Suppressor macrophage treated with lipopolysaccharide for 4 hours (primary cell): ENCODE measurements at places on chromosomes 1 and 21.

DNA sequence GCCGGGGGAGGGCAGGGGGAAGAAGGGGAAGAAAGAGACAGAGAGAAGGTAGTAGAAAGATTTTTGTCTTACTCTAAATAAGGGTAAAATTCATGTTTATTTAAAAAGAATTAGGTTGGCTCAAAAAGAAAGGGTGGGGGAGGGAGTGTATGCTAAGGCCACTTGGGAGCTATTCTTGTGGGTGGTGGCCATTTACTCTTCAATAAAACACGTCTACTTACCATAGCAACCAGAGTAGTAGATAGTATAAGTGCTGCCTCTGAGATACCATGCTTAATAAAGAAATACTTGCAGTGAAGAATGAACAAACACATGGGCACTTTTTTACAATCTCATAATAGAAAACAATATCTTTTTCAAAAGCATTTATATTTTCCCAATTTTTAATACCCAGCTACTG lies 538.1 kb upstream of the PTBP2 start:
- no peak for DNase-seq

- no peak for DNase-seq
Measured at GRCh38 chr1:143652744-143653428, 318.9 kb downstream of the FAM72C start.

GRCh38 chr1:233113009-233113879 lies 162.8 kb downstream of the NTPCR start:
- DNase-seq, result peak; percentile 97

DNA sequence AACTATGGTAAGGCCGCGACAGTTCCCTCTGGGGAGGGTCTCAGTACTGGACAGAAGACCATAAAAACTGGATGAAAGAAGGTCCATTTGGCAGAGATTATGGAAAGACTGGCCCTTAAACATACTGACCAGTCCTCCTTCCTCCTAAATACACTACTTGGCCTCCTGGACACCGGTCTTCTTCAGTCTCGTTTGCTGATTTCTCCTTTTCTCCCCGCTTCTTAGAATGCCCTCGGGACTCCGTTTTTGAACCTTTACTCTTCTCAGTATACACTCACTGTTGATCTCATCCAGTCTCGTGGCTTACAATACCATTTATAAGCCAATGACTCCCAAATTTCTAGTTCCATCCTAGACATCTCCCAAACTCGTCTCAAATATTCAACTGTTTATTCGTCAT lies 694 bp upstream of the MRPL9 start:
- no peak for DNase-seq

GRCh38 chr1:19220991-19221390 lies 10.9 kb upstream of the UBR4 start:
- no peak for DNase-seq

DNA sequence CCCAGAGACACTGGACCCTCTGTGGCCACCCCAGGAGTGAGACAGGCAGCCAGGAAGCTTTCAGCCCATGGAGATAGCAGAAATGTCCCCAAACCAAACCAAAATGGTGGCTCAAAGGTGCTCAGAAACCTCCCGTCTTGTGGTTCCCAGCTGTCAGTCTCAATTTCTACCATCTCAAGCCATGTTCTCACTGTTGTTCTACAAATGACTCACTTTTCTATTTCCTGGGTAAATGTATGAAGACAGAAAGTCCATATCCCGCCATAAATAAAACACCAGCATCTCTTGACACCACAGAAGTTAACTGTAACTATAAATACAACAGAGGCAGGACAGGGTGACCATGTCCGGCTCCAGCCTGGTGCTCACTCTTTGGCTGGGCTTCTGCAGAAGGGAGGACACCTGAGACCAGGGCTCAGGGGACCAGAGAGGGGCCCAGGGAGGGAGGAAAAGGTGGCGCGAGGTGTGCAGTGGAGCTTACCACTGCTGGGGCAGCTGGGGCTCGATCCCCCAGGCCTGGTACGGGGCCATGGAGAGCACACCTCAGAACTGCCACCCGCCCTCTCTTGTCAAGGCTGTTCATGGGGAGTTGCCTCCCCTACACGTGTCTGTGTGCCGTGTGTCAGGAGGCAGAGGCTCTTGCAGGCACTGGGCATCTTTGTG lies 43.6 kb downstream of the EPHB2 start:
- no peak for DNase-seq

GRCh38 chr21:45040157-45040711 lies 34.1 kb upstream of the ADARB1 start:
- no peak for DNase-seq

DNA sequence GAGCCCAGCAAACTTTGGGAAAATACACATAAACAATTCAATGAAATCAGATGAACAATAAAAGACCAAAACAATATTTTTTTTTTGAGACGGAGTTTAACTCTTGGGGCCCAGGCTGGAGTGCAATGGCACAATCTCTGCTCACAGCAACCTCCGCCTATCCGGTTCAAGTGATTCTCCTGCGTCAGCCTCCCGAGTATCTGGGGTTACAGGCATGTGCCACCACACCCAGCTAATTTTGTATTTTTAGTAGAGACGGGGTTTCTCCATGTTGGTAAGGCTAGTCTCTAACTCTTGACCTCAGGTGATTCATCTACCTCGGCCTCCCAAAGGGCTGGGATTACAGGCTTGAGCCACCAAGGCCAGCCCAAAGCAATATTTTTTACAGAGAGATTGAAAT lies 1588.5 kb downstream of the BRINP3 start:
- DNase-seq, result no peak

DNA sequence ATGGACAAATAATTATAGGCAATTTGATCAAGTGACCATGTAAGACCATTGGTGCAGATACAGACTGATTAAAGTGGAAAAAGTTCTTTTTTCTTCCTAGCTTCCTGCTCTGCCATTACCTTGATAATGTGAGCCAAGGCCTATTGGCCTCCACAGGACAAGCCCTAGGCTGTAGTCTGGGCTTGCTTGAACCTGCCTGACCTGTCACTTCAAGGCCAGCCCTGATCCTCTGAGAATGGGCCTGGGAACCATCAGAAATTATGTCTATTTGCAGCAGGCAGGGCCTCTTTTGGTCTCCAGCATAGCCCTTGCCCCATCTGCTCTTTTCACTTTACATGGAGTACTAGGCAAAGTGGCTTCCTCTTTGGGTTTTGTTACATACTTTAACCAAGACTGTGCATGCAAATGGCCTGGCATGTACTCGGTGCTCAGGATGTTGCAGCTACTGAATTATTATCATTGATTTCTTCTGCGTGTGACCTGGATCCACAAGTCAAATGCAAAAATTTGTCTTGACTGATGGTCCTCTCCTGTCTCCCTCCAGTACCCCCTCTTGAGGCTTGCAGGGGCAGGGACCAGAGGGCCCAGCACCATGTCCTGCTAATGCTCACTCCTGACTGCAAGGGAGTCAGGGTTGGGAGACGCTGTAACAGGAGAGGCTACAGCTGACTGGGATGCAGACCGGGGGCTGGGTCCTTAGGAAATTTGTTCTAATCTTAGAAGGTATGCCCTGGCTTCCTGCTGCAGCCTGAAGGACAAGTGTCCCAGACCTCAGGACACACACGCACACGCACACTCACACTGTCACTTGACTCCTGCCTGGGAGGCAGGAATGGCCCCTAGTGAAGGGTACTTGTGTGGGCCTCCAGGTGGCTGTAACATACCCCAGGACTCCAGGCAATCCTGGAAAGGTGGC lies 39.4 kb downstream of the RCSD1 start:
- DNase-seq, result no peak

DNA sequence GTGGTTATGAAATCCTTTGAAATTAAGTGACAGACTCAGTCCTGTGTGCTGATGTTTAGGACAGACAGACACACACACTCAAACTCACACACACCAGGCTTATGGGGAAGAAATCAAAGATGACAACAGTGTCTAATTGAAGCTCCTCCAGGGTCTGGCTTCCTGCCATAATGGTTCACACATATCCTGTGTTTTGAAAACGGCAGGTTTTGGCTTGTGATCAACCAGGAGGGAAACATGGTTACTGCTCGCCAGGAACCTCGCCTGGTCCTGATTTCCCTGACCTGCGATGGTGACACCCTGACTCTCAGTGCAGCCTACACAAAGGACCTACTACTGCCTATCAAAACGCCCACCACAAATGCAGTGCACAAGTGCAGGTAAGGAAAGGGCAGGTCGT lies 4.6 kb downstream of the MTARC1 start:
- DNase-seq, result no peak

GRCh38 chr1:21097729-21098128 lies 79.0 kb downstream of the EIF4G3 start:
- DNase-seq, result no peak

DNA sequence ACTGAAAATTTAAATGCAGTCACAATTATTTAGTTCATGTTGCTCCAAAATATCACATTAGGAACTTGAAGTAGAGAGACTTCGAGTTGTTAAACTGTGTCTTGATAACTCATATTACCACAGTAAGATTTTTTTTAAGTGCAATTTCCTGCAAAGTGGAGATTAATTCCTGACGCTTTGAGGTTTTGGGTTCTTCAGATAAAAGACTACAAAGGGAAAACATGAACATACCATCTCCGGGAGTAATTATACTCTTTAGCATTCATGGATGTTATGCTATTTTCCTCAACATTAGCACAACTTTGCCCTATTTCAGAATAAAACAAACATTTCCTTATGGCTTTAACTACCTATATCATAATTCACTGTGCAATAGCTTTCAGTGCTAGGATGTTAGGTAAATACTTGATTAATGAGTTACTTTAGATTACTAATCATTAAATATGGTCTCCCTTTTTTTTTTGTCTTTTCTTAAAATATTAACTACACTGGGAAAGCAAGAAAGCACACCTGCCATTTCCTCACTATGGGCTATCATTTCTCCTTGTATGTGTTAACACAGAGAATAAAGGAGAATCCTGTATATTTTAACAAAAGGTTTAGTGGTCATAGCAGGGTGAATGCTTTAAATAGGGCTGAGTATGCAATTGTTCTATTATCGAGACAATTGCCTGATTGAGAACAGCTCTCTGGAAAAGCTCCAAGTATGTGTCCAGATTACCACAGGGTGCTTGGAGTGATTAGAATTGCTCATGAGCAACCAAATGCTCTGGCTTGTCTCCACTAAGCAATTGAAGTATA lies 252.5 kb upstream of the C1orf105 start:
- no peak for DNase-seq

- DNase-seq, result no peak
Measured at GRCh38 chr21:37915497-37915911, 753 bp downstream of the KCNJ6 start.

- DNase-seq, result no peak
Measured at GRCh38 chr1:206427291-206427690, 43.0 kb upstream of the IKBKE start.

DNA sequence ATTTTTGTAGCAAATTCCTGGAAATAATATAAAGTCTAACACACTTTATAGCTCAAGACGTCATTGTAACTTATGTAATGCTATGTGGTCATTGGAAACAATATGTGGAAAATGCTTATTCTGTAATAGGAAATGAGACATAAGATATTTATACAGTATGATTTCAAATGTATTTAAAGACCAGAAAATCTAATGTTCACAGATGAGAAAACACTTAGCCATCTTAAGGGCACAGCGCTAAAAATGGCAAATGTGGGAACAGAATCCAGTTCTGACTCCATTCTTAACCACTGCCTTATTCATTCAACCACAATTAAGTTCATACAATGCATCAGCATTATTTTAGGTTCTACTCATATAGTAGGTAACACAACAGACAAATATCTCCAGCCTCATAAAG lies 12.5 kb downstream of the CSDE1 start:
- peak; percentile 74 for DNase-seq

DNA sequence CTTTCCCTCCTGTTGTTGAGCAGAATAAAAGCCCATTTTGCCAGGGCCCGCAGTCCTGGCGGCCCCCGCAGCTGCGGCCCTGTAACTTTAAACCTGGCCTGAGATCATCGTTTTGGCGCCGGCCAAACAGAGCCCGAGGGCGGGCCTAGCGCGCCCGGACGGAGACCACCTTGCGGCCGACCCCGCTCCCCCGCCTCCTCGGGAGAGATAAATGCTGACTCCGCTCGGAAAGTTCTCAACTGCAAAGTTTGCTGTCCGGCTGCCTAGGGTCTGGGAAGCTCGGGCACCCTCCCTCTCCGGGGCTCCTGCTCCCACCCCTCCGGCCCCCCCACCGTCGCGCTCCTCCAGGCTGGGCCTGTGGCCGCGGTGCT lies at the start of gene PDPN:
TSS of gene PDPN (plus strand) at position 238 of the 371 bp plus-strand sequence. CDS start 202 bp downstream, outside the sequence.
- DNase-seq, result no peak

DNA sequence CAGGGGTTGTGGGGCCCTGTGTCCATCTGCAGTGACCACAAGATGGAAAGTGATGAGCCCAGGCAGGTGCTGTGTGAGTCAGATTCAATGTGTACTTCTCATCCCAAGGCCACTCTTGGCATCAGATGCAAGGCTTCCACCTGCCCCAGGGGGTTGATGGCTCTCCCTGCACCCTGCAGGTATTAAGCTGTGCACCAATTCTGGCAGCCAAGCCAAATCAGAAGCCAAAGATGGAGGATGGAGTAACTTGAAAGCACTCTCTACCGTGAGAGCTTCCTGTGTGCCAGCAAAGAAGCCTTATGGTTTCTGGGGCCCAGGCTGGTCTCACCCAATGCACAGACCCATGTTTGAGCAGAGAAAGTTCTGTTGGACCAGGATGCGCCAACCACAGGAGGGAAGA lies 44.3 kb upstream of the TENT5C start:
- DNase-seq, result no peak

DNA sequence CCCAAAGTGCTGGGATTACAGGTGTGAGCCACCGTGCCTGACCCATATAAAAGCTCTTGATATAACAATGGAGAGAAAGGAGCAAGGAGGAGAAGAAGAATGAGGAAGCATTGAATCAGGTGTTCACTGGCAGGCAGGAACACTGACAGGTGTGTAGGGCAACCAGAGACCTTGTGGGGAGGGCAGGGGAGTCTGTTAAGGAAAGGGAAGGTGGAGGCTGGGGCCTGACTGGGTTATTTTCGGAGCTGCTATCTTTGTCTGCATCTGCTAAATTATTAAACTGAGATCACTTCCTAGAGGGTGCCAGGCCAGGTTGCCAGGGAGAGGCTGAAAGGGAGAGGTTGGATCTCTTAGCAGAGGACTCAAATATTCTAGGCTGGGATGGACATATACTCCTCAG lies 6.8 kb upstream of the TRNP1 start:
- DNase-seq, result no peak

DNA sequence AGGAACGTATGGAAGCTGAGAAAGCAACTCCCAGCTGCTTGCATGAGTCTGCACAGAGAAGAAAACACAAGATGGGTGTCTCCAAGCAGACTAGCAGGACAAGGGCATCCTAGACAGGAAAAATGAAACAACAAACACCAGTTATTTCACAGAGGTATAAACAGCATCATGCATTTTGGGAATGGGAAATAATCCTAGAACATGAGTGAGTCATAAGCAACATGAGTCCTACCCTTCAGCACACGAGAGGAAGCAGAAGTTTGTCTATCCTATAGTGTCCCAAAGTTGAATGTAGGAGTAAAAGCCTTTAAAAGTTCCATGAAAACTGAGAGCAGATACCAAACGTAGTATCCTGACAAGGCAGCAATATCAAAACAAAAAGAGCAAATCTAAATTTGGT lies 11.3 kb upstream of the FRRS1 start:
- no peak for DNase-seq

- peak; percentile 34 for DNase-seq
Measured at GRCh38 chr1:246695136-246695535, 29.1 kb upstream of the SCCPDH start.

GRCh38 chr21:30646904-30647414 lies 4.3 kb downstream of the KRTAP20-3 start:
- no peak for DNase-seq

GRCh38 chr1:12588695-12589094 lies 29.3 kb downstream of the DHRS3 start:
- DNase-seq, result no peak

GRCh38 chr1:39328586-39329121 lies 124.2 kb downstream of the MACF1 start:
- DNase-seq, result no peak
